GM23338 (cell line): ENCODE measurements at places on chromosomes 5 and 9. TPM values are rescaled to one million over a fixed set of nuclear protein-coding genes. Genes with fewer than 3 reads are reported as not detected.

Gene DNAH5
- total RNA-seq, result 0.19 and 0.56 TPM in 2 replicates

Gene ADAMTS12
- total RNA-seq, result 12.4 and 17.1 TPM in 2 replicates

Gene PCDHB10
- 0.89 and 2.7 TPM in 2 replicates for total RNA-seq

Gene ANKRD31
- 0.16 and 0.59 TPM in 2 replicates for total RNA-seq

Gene REEP2
- 23.0 and 29.8 TPM in 2 replicates for total RNA-seq

Gene SPINK6
- not detected in 2 replicates for total RNA-seq

Gene MEIKIN
- total RNA-seq, result not detected in 2 replicates

Gene ALAD
- total RNA-seq, result 10.1 and 19.3 TPM in 2 replicates

DNA sequence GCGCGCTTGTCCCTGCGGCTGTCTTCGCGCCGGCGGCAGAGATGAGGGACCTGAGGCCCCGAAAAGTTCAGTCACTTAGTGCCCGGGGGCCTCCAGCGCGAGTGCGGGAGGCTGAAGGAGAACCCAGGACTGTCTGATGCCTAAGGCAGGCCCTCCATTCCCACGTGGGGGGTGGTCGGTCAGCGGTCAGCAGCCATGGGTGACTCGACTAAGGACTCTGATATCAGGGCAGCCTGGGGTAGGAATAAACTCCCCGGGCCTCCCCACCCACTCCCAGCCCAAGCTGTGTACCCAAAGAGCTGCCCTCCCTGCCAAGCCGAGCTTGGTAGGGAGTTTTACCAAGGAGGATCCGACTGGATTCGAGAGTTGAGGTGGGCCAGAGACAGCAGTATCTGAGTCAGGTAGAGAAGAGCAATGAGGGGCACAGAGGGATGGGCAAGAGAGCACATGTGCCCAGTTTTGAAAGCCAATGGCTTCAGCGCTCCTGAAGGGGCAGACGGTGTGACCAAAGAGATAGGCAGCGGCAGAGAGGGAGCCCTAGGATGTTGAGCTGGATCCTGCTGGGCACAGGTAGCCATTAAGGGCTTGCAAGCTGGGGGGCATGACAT lies 787 bp downstream of the FGFR4 start:
- no peak for DNase-seq

- no peak for DNase-seq
Observed at GRCh38 chr5:5544094-5544663, 121.7 kb downstream of the ICE1 start.

DNA sequence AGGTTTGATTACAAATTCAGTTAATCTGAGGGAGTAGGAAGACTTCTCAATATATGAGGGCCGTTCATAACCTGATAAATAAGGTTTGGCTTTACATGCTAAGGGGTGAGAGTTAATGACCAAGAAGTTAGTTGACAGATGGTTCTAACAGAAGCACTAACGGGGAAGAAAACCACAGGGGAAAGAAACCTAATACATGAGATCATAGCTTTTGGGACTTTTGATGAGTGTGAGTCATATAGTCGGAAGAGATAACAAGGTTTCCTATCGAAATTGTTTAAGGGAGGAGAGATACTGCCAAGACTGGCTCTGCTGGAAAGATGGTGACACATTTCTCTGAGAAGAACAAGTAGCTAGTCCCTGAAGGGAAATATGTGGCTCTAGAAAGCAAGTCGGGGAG lies 140.1 kb downstream of the COX7C start:
- no peak for DNase-seq

GRCh38 chr9:14158916-14159315 lies 155.0 kb downstream of the NFIB start:
- DNase-seq, result no peak

- DNase-seq, result peak; percentile 9
Observed at GRCh38 chr9:17609312-17610005, 30.6 kb downstream of the SH3GL2 start.

DNA sequence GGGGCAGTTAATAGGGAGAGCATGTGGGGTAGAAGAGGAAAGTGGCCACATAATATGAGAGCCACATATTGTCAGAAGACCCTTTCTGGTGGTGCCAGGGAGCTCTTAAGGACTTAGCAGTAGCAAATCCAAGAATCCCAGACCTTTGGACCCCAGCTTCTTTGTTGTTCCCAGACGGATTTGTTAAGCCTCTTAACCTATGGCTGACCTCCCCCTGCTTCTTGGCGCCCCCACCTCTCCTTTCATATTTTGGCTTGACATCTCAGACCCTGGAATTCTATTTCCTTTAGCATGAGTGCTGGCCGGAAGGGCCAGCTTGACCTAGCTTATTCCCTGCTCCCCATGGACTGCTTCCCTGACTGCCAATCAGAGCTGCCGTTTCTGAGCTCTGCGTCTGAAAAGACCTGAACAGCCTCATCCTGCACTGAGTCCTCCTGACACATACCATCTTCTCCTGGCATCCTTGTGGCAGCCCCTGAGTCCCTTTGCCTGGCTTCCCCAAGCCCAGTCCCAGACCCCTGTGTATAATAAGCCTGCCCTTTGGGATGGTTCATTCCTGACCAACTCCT lies 116.3 kb downstream of the PRKACG start:
- no peak for DNase-seq

DNA sequence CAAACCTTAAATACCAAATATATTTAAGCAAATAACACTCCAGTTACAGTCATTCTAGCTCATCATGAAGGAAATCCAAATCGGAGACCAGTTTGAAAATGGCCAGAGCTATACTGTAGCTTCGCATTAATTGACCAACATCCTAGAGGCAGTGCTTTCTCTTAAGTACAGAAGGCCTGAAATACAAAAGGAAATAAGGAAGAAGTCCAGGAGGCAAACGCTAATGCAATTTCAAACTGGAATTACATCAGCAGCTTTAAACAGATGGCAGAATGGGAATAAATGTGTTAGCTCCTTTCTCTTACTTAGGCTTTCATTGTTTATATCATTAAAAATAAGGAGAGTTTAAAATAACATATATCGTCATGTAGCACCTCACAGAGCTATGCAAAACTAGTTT lies 197.0 kb downstream of the SEC61B start:
- DNase-seq, result no peak

GRCh38 chr5:74503-75109 lies 17.4 kb upstream of the PLEKHG4B start:
- DNase-seq, result no peak

DNA sequence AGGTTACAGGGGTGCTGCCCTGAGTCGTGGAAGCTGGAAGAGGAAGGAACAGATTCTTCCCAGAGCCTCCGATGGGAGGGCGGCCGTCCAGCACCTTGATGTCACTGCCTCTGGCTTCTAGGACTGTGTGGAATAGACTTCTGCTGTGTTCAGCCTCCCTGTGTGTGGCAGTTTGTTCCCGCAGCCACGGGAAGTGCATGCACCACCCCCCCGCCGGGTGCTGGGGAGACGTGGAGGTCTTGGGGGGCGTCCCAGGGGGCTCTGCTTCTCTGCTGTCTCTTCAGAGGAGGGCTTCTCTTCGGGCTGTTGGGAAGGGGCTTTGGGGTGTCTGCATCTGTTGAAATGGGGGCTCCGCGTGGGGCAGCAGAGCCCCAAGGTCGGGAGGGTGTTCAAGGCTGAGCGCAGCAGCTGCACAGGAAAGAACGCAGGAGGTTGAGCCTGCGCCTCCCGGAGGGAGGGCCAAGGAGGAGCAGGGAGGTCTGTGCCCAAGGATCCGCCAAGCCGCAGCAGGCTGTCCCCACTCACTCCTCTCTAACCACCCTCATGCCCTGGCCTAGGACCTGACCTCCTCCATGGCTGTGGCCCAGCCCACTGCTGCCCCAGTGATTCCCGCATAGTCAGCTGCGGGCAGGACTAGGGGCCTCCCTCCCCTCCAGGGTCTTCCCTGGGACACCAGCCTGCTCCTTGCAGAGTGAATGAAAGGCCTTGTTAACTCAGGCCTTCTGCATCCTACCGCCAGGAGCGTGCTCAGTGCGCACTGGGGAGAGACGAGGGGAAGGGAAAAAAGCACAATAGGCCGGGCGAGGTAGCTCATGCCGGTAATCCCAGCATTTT lies 45.0 kb downstream of the ROPN1L start:
- no peak for DNase-seq

GRCh38 chr9:8494571-8494970 lies 695.0 kb upstream of the DMAC1 start:
- DNase-seq, result no peak

DNA sequence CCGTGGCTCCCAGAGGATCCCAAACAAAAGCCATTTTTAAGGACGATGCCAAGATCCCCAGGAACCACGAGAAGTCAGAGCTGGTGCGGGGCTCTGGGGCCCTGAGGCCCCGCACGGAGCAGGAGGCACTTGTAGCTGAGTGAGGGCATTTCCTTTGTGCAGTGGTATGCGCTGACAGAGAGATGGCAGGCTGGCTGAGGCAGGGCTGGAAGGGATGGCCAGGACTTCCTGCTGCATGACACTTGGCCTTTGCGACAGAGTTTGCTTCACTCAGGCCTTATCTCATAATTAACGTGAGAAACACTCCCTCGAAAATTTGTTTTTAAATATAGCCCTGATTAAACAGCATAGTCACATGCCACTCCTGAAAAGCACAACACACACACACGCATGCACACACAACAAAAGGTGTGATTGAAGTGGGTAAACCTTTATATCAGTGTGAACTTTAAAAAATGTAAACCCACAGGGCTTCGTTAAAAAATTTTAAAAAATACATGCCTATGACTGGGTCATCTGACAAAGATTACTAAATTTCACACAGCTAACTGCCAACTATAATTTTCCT lies 536.6 kb downstream of the PDE4D start:
- peak; percentile 78 for DNase-seq

GRCh38 chr5:133830911-133831310 lies 137.5 kb downstream of the C5orf15 start:
- DNase-seq, result no peak

DNA sequence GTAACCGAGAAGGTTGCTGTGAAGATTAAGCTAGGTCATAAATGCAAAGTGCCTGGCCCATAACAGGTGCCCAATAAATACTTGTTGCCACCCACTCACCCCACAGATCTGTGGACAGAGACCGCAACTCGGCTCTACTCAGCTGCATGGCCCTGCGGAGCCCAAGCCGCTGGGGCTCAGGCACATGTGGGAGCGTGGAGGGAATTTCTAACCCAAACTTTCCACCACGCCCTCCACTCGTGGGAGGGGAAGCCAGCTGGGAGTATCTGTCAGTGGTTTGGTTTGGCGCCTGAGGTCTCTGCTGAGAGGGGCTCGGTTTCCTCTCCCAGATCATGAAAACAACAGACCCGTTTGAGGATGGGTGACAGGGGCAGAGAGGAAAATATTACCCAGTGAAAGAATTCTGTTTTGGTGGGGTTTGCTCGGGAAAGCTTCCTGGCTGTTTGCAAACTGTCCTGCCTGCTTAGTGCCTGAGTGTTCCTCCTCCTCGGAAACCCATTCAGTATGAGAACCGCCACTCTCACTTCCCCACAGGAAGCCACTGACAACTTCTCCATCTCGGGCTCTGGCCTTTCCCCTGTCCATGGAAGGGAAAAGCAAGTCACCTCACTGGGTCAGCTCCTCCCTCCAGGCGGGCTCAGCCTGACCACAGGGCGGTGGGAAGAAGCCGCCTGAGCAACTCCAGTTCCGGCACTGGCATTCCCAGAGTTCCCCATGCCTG lies 60.1 kb downstream of the RGS3 start:
- no peak for DNase-seq

DNA sequence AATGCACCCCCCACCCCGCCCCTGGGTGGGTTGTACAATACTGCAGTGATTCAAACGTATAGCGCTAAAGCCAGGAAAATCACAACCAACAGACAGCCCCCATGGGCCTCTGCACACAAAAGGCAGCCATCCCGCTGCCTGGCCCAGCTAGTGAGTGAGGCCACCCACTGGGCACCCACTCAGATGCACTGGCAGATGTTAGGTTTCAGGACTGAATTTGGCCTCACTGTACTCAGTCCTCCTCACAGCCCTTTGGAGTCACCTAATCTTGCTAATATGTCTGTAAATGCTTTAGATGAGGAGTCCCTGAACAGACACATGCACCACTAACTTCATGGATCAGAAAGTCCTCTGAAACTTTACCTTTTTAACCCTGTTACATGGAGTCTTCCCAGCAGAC lies 87.7 kb downstream of the FSTL4 start:
- no peak for DNase-seq

GRCh38 chr5:75275756-75276155 lies 39.1 kb upstream of the ANKRD31 start:
- peak; percentile 57 for DNase-seq

DNA sequence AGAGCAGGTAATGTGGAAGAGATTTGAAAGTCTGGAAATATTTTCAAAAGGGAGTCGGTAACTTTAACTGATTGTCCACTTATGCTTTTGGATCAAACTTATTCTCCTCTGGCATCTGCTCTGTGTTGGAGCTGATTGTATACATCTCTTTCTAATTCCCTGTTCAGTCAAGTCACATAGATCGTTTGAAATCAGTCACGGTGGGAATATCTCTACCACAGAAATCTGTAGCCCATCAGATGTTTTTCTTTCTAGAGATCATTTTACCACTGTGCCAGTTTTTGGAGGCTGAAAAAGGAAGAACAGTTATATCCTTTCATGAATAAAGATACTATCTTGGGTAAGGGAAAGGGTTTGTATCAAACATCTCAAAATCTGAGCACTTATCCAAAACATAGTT lies 1853.3 kb downstream of the EFNA5 start:
- no peak for DNase-seq

DNA sequence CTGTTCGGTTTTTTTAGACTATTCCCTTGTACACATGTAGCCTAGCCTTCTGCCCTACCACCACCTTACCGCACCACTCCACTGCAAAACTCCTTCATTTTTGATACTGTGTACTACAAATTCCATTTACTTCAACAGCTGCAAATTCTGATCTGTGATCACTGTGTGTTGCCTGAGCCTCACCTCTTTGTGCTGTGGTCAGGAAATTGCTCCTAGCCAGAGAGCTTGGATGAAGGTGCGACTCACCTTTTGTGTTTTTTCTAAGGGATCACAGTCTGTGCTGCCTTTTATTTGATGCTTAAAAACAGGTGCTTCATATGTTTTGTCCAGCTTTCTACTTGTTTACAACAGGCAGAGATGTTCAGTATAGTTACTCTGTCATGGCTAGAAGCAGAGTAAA lies 31.5 kb downstream of the CSNK1G3 start:
- DNase-seq, result no peak

DNA sequence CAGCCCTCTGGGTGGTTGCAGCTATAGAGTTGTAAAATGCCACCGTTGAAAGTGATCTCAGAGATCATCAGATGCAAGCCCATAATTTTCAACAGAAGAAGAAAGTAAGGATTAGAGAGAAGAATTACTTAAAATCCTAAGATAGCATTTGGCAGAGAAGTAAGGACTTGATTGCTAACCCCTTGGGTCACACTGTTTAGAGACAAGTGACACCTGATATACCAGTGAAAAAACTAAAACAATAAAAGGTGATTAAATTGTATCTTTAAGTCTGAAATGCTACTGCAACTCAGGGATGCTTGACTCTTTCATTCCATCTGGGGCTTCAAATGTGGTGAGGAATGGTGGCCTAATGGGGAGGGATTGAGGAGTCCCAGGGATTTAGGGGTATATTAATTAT lies 280.9 kb upstream of the PANK3 start:
- DNase-seq, result no peak

GRCh38 chr9:98429613-98430012 lies 174.2 kb upstream of the TBC1D2 start:
- DNase-seq, result no peak

GRCh38 chr5:35815089-35815936 lies 41.4 kb upstream of the IL7R start:
- DNase-seq, result peak; percentile 81
